Stimulated activated CD4-positive, alpha-beta T cell treated with anti-CD3 and anti-CD28 coated beads, Interleukin-4, amount 100 ng/mL, for 4 hours (primary cell): ENCODE measurements at places on chromosomes 11 and 22.

GRCh38 chr11:34679681-34680080 is 58.8 kb downstream of the EHF start:
- no peak for DNase-seq

GRCh38 chr22:42180349-42180842 is 49.8 kb upstream of the CYP2D6 start:
- DNase-seq, result peak; percentile 36

- DNase-seq, result no peak
Measured at GRCh38 chr11:2580061-2580421, 119.8 kb downstream of the KCNQ1OT1 start.

- no peak for DNase-seq
Measured at GRCh38 chr11:57239348-57239747, 2.3 kb upstream of the APLNR start.

- no peak for DNase-seq
Measured at GRCh38 chr11:57417056-57417455, 9.9 kb downstream of the SLC43A3 start.
